Activated CD8-positive, alpha-beta memory T cell treated with anti-CD3 and anti-CD28 coated beads for 1 hour (primary cell): ENCODE measurements at places on chromosomes 4 and X.

- no peak for DNase-seq
These were observed 238.9 kb downstream of the HS3ST1 start for GRCh38 chr4:11189756-11190155.

DNA sequence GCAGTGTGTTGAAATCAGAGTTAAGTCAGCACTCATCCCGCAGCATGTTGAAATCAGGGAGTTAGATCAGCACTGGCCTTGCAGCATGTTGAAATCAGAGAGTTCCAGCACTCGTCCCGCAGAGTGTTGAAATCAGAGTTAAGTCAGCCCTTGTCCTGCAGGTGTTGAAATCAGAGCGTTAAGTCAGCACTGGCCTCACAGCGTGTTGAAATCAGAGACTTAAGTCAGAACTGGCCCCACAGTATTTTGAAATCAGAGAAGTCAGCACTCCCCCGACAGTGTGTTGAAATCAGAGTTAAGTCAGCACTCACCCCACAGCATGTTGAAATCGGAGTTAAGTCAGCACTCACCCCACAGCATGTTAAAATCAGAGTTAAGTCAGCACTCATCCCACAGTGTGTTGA lies 10.9 kb upstream of the UVSSA start:
- DNase-seq = no peak

DNA sequence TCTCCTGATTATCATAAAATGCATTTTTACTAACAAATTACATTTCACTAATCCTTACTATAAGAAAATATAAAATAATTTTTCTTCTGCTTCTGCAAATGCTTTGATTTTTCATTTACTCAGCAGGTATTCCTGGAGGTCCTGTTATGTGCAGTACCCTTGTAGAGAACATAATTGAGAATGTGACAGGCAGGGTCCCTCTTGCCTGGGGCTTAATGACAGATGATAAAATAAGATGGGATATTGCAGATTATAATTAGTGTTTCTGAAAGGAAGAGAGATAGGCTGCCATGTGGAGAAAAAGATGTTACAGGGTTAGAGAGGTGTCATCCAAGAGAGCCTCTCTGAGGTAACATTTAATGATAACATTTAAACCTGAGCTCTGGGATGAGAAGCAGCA lies 128.9 kb downstream of the MAD2L1 start:
- DNase-seq = no peak

DNA sequence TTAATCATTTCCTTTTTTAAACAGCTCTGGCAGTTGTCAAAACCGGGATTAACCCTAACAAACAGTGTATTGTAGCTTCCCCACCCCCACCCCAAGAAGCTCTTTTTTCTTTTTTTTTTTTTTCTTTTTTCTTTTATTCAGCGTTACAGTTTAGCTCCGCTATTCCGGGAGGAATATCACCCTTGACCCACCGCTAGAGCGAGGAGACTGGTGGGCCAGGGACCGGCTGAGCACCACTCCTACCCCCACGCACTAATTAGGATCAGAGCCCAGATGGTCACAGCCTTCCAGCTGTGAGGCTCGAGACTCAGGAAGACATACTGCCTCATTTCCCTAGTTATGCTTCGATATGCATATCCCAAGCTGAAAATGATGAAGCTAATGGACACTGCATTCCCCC lies 2.0 kb downstream of the PARM1 start:
- DNase-seq = no peak

GRCh38 chrX:4181782-4182407 lies 468.4 kb upstream of the PRKX start:
- no peak for DNase-seq

- DNase-seq = no peak
These were observed 108.8 kb downstream of the ZNF827 start for GRCh38 chr4:145829629-145830395.

GRCh38 chr4:5127556-5127955 lies 76.3 kb downstream of the STK32B start:
- DNase-seq = no peak

GRCh38 chr4:168524006-168524405 lies 27.2 kb downstream of the PALLD start:
- no peak for DNase-seq

DNA sequence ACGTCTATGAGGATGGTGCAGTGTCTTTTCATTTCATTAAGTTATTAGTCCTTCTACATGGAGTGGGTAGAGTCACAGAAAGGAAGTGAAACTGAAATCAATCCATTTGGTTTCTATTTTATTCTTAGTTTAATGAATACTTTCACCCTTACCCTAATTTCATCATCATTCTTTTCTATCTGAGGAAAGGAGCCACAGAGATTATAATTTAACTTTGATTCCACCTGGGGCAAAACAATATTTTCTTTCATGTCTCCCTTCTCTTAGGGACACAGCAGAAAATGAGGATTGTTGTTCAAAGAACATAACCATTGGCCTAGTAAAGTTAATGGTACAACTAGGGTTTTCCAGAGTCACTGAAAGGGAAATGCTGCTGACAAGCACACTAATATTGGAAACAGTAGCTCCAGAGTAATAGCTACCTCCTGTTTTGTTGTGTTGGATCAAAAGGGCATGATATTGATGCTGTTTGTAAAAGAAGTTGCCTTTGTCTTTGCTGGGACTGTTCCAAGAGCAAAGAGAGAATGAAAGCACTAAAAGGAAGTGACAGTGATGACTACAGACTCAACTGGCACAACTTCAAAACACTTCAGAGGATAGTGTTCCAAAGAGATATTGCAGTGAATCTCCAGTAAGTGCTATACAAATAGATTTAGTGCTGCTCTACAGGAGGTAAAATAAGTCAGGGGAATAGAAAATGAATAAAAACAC lies 247.1 kb upstream of the PITX2 start:
- DNase-seq = no peak

DNA sequence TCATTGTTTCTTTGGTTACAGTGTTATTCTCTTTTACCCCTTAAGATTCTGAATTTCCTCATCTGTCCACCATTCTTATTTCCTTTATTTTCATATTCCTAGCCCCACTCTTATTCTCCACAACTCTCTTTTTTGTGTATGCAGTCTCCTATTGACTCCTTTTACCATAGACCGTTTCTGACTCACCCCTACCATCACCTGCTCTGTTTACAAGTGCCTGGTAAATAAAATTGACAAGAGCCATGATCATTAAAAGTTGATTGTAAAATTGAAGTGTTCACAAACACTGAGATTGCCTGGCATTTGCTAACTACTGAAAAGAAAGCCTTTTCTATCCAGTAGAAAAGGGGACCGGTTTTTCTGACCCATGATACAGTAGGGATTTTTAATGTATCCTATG lies 54.4 kb downstream of the MRPL1 start:
- DNase-seq = no peak

- no peak for DNase-seq
These were observed 35.4 kb upstream of the UGT2A3 start for GRCh38 chr4:68987007-68987406.

DNA sequence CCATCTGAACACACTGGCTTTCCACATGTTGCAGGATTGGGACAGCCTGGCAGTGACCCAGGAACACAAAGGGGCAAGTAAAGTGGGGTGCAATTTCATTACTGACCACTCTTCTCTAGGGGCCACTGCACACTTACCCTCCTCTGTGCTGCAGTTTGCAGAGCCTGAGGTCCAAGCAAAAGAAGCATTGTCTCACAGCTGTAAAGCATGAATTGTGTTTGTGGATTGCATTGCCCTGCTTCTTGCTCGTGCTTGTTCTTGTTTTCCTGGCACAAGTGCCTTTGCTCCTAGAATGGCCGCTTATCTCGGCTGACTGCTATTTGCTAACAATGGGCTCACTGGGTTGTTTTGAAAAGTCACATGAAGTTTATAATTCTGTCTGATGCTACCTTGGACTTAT lies 209.1 kb upstream of the JADE1 start:
- no peak for DNase-seq

DNA sequence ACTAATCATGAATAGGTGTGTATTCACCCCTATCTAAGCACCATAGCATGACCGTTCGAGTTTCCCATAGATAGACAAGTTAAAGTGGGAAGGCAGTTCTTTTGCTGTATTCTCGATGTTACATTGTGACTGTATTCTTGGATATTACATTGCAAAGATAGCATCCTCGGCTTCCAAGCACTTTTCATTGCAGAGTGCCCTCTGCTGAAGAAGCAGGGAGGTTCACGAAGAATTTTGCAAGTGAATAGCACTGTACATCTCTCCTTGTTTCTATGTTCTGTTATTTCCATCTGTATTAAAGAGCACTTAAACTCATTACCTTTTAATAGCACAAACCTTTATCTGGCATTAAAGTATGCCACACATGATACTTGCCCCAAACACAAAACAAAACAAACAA lies 426.7 kb upstream of the ARX start:
- no peak for DNase-seq

- no peak for DNase-seq
These were observed 46.1 kb downstream of the GRK4 start for GRCh38 chr4:3009422-3009821.

GRCh38 chrX:13821738-13822137 lies 4.8 kb upstream of the GPM6B start:
- DNase-seq = no peak

- DNase-seq = no peak
These were observed 36.9 kb upstream of the MED14 start for GRCh38 chrX:40772290-40772689.

- peak; percentile 30 for DNase-seq
These were observed 3.4 kb downstream of the RHOH start for GRCh38 chr4:40199999-40200874.

DNA sequence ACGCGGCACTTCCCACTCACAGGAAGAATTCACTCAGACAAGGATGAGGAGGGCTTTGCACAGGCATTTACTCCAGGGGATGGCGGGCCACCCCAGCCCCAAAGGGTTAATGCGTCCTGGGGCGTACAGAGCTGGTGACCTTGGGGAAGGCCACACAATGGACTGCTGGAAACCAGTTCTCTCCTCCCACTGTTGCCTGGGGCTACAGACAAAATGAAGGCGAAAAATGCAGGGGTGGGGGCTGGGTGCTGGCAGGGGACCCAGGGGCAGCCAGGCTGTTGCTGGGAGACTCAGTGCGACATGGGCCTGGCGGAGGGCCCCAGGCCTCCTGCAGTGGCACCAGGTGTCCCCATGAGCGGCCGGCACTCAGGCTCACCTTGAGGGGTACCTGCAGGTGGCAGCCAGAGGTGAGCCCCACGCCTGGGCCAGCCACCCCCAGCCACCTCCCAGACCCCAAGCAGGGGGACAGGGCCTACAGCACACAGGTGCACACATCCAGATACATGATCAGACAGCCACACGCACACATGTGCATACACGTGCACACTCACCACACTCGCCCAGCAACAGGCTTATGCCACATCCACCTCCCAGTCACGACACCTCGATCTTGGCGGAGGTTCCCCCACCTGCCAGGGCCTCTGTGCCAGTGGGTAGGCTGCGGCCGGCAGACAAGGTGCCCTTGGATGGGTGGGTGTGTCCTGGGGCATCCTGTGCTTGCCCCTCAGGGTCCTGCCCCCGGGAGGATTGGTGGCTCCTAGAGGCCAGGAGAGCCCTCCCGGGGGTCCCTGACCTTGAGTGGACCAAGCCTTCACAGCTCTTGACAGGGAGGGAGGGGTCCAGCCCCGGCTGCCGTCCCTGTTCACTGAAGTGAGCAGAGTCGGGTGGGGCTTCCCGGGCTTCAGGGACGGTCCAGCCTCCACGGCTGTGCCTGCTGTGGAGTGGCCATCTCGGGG lies 13.1 kb downstream of the NAT8L start:
- no peak for DNase-seq

GRCh38 chr4:10671799-10672198 lies 12.8 kb downstream of the CLNK start:
- no peak for DNase-seq

DNA sequence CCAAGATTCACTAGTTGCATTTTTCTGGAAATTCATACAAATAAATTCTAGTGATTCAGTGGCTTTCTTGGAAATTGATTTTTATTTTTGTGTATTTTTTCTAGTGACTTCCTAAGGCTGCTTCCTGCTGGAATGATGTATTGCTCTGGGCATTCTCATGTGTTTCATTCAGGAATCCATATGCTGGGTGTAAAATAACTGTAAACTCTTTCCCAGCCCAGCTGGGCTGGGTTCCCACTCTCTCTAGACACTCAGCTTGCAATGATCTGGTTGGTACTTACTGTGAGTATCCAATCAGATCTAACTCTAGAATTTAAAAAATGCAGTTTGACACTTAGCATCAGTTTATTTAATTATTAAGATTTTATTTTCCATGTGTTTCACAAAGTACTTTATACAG lies 882.2 kb downstream of the STIM2 start:
- no peak for DNase-seq

- no peak for DNase-seq
These were observed 149.8 kb upstream of the TBL1X start for GRCh38 chrX:9315086-9315485.

DNA sequence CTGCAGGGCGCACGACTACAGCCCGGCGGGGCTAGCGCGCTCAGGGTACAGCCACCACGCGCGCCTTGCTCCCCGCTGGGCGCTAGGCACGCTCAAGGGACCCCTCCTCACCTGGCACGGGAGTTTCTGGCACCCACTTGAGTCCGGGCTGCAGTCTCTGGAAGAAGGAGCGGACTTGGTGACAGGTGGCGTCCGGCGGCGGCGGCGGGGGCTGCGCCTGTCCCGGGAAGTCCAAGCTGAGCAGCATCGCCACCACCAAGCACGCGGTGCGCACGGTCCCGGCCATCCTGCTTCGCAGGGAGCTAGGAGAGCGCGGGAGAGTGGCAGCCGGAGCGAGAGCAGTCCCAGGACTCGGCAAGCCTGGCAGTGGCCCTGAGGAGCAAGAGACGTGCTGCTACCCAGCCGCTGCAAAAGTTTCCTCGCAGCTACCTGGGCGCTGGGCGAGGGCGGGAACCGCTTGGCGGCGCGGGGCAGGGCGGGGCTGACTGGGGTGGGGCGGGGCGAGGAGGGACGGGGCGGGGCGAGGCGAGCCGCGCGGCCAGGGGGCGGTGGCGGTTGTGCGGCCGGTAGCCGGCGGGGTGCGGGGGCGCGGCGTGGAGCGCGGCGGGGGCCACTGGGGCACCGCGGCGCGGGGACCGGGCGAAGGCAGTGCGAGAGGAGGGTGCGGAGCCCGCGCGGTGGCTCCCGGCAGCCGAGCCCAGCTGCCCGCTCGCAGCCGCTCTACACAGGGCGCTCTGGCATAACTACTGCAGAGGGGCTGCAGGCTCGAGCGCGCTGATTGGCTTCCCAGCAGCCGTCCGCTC lies at the start of gene GPC3:
GPC3 (minus strand) TSS at position 431 of the 803 bp plus-strand sequence.
- DNase-seq = peak; percentile 15

- DNase-seq = no peak
These were observed 43.5 kb upstream of the HERC6 start for GRCh38 chr4:88335092-88335665.
